Panc1 (cell line): ENCODE measurements at places on chromosomes 11 and 22. TPM values are rescaled to one million over a fixed set of nuclear protein-coding genes. Genes with fewer than 3 reads are reported as not detected.
A peak's percentile ranks its signal among the peaks of the same experiment; 100 is the strongest.

MYOD1 gene
- total RNA-seq = not detected

MPZL3 gene
- total RNA-seq = 1.0 TPM

TMEM191C gene
- total RNA-seq = 2.9 TPM

RAG1 gene
- 0.44 TPM for total RNA-seq

SPDYC gene
- total RNA-seq = not detected

STIP1 gene
- 344 TPM for total RNA-seq

GRCh38 chr11:30586251-30587144 is at the start of gene MPPED2:
Gene MPPED2, minus strand, starts transcription at chr11:30586353. Its CDS starts 5,980 bp downstream, at chr11:30580373.
- H3K4me1 ChIP-seq = no peaks in the 10 kb centered on the region
- H3K36me3 ChIP-seq = no peaks in the 10 kb centered on the region
- no peak within 1 kb of the TSS for H3K27ac ChIP-seq
- H3K4me3 ChIP-seq = peak within 1 kb of the TSS; percentile 18
- DNase-seq = no peak

- H3K36me3 ChIP-seq = no peaks in the 10 kb centered on the region
- no peaks in the 10 kb centered on the region for H3K4me1 ChIP-seq
- no peak for DNase-seq
- H3K4me3 ChIP-seq = no peak within 1 kb of the TSS
Measured at GRCh38 chr11:2301631-2302305, at the start of the genes C11orf21 and TSPAN32. Gene C11orf21, minus strand, starts transcription at chr11:2301918. Its CDS starts 110 bp downstream, at chr11:2301808. Gene TSPAN32, plus strand, starts transcription at chr11:2302013. Its CDS starts 137 bp downstream, at chr11:2302150.

- no peaks in the 10 kb centered on the region for H3K27me3 ChIP-seq
- no peak overlapping the region for H3K4me3 ChIP-seq
- H3K27ac ChIP-seq = peak overlapping the region; percentile 78
- peaks cover 50% of the 10 kb centered on the region for H3K4me1 ChIP-seq
Measured at GRCh38 chr11:86610559-86611341, 61.7 kb downstream of the ME3 start.

DNA sequence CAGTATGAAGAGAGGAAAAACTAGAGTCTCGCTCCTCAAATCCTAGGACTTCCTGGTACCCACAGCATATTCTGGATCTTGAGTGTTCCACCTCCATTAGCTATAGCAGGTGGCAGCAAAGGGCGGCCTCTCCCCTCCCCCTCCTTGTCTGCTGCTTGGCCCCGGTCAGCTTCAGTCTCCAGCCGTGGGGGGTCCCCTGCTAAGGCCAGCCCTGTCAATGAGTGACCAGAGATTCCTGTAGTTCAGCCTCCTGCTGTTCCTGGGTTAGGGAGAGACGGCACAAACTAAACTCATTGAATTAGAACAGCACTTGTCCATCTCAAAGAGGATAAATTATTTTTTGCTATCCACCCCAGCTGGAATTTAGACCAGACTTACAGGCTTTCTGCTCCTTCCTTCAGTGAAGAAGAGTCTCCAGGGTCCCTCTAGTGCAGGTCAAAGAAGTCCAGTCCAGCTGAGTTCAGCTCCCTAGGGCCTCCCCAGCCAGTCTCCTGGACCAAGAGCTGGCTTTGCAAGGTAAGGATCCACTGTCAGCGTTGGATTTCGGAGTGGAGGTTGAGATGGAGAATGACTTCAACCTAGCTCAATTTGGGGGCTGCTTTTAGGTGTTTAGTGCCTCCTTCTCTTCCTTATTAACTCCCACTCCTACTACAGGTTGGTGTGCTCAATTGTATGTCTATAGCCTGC is 1.1 kb upstream of the PHLDB1 start:
- peaks cover 9% of the 10 kb centered on the region for H3K36me3 ChIP-seq
- H3K4me3 ChIP-seq = no peak overlapping the region
- no peak overlapping the region; the same call in 1 of the 2 replicates for H3K27ac ChIP-seq
- DNase-seq = no peak

DNA sequence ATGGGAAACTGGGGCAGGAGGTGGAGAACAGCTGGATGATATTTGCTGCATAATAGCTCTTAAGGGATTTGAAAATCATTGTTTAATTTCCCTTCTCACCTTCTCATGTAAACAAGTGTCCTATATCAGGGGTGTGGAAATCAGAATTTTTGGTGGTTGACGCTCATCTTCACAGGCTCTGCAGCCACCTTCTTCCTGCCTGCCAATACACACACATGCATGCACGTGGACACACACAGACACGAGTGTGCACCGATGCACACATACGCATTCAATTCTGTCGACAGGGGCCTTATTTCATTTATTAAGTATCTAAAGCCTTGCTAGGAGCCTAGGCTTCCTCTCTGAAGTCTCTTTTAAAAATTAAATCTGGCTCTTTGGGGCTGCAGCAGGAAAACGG is 349.4 kb upstream of the NCAM1 start:
- no peak overlapping the region for H3K4me3 ChIP-seq
- no peak for DNase-seq
- no peaks in the 10 kb centered on the region for H3K36me3 ChIP-seq
- no peak overlapping the region for H3K27ac ChIP-seq
- no peaks in the 10 kb centered on the region for H3K4me1 ChIP-seq

DNA sequence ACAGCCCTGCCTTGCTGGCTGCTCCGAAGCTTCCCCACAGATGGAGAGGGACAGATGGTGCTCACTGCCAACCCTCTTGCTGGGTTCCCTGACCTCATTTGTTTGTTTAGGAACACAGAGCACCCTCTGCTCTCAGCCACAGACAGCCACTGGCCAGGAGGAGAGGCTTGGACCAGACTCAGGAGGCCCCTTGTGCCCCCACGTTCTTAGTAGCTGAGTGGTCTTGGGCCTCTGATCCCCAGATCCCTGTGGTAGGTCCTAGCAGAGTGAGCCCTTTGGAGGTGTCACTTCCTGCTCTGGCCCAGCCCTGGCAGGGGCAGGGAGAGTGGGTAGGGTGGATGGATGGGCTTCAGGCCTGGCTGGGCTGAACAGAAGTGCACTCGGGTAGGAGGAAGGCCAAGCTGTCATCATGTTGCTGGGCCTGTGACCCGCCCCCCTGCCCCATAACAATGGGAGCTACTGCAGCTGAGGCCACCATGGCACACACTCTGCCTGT is 84.0 kb downstream of the DHCR7 start:
- no peak overlapping the region for H3K4me3 ChIP-seq
- H3K27ac ChIP-seq = no peak overlapping the region
- peaks cover 9% of the 10 kb centered on the region for H3K27me3 ChIP-seq

DNA sequence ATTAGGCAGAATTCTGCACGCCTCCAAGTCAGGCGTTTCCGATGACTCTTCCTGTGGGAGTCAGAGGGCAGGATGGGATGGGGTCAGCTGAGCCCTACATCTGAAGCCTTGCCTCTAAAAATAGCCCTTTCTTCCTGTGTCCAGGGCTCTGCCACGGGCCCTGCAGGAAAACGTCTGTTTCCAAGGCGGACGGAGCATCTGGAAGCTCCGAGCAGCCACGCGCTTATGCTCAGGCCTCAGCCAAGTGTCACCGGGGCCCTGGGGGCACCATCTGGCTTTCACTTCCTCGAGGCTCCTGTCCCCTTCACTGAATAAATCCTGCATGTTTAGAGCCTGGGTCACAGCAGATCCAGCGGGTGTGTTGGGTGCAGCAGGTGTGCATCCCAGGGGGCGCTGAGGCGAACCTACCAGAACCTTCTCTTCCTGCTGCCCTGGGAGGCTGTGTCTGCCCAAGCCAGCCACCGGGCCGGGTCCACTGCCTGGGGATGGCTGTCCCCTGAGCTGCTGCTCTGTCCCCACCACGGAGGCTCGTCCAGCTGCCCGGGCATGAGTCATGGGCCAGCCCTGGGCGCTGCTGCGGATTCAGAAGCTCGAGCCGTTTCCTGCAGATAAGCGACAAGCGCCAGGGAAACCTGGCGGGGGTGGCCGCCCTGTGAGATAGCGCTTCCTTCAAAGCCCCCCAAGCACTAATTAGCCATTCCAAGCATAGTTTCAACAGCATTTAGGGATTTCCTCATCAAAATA is 32.0 kb upstream of the LINC01488 start:
- H3K4me1 ChIP-seq = peaks cover 28% of the 10 kb centered on the region
- DNase-seq = no peak
- no peak overlapping the region for H3K4me3 ChIP-seq
- H3K36me3 ChIP-seq = no peaks in the 10 kb centered on the region
- no peaks in the 10 kb centered on the region for H3K27me3 ChIP-seq

DNA sequence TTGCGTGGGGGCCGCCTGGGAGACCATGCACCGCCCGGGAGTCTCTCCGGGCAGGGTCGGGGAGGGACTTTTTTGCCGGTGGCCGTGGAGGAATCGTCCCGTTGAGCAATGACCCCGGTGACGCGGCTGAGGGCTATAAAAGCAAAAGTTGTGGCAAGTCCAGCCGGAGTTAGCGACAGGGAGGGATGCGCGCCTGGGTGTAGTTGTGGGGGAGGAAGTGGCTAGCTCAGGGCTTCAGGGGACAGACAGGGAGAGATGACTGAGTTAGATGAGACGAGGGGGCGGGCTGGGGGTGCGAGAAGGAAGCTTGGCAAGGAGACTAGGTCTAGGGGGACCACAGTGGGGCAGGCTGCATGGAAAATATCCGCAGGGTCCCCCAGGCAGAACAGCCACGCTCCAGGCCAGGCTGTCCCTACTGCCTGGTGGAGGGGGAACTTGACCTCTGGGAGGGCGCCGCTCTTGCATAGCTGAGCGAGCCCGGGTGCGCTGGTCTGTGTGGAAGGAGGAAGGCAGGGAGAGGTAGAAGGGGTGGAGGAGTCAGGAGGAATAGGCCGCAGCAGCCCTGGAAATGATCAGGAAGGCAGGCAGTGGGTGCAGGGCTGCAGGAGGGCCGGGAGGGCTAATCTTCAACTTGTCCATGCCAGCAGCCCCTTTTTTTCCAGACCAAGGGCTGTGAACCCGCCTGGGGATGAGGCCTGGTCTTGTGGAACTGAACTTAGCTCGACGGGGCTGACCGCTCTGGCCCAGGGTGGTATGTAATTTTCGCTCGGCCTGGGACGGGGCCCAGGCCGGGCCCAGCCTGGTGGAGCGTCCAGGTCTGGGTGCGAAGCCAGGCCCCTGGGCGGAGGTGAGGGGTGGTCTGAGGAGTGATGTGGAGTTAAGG is at the start of gene NEAT1:
Gene NEAT1, plus strand, starts transcription at position 166 of the 883 bp plus-strand sequence.
- H3K27ac ChIP-seq = peak within 1 kb of the TSS; percentile 100
- H3K27me3 ChIP-seq = no peaks in the 10 kb centered on the region
- peaks cover 25% of the 10 kb centered on the region for H3K36me3 ChIP-seq
- H3K4me3 ChIP-seq = peak within 1 kb of the TSS; percentile 91
- H3K4me1 ChIP-seq = peaks cover 51% of the 10 kb centered on the region

GRCh38 chr11:118914178-118914918 is 11.4 kb downstream of the BCL9L start:
- no peak overlapping the region for H3K4me3 ChIP-seq
- DNase-seq = no peak

GRCh38 chr11:65090628-65091027 is 5.4 kb upstream of the VPS51 start:
- no peaks in the 10 kb centered on the region for H3K27me3 ChIP-seq
- DNase-seq = no peak
- no peaks in the 10 kb centered on the region for H3K36me3 ChIP-seq

DNA sequence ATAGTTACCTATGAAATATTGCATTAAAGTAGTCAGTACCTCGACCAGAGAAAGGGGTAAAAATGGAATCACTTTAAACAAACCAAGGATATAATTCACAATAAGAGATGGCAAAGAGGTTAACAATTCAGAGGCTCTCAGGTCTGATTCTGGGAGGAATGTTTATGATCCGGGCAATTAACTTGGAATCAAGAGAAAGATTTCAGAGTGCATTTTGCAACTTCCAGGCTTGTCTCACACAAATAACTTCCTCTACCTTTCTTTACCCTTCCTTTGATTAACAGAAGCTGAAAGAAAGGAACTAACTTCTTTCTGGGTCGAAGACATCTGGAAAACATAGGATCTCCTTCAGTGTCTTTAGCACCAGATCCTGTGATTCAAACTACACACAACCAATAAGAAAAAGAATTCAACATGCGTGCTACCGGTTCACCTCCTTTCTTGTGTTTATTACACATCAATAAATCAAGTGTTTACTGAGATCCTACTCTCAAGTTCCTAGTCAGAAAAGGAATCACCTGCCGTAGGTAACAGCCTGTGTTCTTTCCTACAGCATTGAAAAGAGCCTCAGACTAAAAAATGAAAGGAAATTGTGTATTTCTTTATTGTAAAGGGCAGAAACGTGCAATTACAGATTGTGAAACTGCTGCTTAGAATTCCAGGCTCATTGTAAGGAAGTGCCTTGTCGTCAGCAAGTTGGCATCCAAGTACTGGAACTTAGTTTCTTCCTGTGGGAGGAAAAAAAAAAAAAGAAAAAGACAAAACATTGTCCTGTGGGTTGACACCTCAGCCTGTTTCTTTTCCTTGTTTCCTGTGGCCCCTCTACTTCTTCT is 29.5 kb downstream of the CARD18 start:
- no peaks in the 10 kb centered on the region for H3K4me1 ChIP-seq
- no peaks in the 10 kb centered on the region for H3K36me3 ChIP-seq
- no peak for DNase-seq

DNA sequence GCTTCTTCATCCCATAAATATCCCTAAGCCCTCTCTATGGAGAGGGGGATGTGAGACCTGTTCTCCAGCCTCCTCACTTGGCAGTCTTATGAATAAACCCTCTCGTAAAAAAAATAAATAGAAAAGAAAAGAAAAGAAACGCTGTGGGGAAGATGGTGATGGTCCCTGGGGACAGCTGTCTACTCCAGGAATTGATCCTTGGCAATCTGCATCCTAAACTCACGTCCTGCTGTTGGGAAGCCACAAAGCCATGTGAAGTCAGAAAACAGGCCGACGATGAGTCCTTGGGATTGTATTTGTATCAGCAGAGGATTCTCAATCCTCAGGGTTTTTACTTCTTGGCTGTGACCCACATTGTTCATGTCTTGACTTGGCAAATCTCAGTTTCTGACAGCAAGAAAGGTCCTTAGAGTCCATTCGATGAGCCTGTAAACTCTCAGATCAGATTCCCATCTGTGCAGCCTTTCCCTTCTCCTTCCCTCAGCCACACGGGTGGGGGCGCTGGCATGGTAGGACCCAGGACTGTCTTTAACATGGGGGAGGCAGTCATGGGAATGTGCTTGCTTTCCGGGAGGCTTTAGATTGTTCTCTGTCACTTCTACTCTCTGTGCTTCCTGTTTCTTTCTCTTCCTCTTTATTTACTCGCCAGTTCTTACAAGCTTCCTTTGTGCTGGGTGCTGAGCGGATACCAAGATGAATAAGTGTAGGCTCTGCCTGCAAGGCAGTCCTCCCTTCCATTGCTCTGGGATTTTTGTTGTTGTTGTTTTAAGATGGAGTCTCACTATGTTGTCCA is 24.9 kb downstream of the TCP11L1 start:
- no peak overlapping the region for H3K27ac ChIP-seq
- no peaks in the 10 kb centered on the region for H3K4me1 ChIP-seq
- no peak overlapping the region for H3K4me3 ChIP-seq
- DNase-seq = no peak
- H3K36me3 ChIP-seq = peaks cover 2% of the 10 kb centered on the region; the same call in 1 of the 2 replicates

- no peak overlapping the region for H3K27ac ChIP-seq
- no peak for DNase-seq
- no peaks in the 10 kb centered on the region for H3K27me3 ChIP-seq
Measured at GRCh38 chr22:22025320-22026156, 43.0 kb upstream of the TOP3B start.

DNA sequence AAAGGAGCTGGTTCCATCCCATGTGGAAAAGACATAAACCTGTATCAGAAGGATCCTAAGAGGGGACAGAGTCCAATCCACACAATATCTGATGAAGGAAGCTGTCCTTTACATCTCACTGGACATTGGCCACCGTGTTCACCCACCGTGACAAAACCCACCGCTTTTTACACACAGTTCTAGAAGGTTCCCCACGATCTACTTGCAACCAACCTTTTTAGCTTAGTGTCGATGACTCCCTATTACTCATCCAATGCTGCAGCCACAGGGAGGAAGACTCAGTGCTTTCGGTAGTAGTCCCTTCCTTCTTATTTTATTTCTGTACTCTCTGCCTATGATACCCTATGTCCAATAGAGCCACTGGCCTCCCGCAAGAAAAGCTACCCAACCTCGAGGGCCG is 65.4 kb downstream of the MAPK1 start:
- H3K27ac ChIP-seq = no peak overlapping the region
- H3K4me3 ChIP-seq = no peak overlapping the region
- H3K36me3 ChIP-seq = peaks cover 6% of the 10 kb centered on the region; the same call in 1 of the 2 replicates
- H3K4me1 ChIP-seq = no peaks in the 10 kb centered on the region
